ENCODE measurements at places on chromosomes 12 and 14.

DNA sequence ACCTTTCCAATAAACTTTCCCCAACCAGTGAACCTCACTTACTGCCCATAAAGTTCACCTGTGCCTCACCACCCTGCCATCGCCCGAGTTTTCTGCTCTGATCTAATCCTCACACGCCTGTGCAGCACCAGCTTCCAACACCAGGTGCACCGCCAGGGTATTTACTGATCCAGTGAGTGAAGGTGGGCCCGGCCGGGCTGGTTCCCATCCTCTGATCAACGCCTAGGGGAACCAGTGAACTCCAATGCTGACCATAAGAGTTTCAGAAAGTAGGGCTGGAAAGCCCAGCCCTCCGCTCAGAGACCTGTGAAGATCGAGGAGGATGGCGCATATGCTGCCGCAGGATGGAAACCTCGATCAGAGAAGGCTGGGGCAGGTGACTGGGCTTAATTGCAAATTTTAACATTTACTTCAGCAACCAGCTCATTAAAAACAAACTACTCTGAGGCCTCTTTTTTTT, 685 bp upstream of the MYL6B start:
- peak; percentile 73 for DNase-seq

DNA sequence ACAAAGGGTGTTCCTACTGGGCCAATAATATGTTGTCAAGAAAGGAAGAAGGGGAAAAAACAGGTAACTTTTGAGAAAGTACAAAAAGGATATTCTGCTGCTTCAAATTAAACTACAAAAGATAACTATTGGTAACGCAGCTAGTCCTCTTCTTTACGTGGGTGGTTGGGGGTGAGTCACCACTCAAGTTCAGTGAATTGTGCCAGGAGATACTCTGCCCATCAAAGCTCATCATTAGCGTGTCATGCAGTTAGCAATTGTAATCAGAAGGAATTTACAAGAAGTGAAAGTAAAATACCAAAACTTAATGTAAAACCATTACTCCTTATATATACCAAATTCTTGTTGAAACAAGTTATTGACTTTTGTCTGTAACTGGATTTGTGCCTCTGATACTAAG, 342.0 kb downstream of the NPAS3 start:
- DNase-seq, result no peak

GRCh38 chr12:53069621-53070410, 9.4 kb downstream of the SPRYD3 start:
- DNase-seq, result no peak

DNA sequence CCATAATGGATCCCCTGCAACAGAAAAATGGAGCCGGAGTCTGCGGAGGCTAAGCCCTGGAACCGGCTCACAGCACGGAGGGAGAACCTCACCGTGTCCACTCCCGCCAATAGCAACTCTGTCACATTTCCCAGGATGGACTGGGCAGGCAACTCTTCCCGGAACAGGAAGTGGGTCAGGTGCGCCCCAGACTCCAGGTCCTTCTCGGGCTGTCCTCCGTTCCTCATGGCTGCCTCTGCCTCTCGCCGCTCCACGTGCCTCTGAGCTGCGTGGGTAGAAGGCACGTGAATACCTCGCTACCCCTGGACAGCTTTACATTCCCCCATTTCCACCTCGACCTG, 2.2 kb downstream of the CYP27B1 start:
- peak; percentile 48 for DNase-seq

DNA sequence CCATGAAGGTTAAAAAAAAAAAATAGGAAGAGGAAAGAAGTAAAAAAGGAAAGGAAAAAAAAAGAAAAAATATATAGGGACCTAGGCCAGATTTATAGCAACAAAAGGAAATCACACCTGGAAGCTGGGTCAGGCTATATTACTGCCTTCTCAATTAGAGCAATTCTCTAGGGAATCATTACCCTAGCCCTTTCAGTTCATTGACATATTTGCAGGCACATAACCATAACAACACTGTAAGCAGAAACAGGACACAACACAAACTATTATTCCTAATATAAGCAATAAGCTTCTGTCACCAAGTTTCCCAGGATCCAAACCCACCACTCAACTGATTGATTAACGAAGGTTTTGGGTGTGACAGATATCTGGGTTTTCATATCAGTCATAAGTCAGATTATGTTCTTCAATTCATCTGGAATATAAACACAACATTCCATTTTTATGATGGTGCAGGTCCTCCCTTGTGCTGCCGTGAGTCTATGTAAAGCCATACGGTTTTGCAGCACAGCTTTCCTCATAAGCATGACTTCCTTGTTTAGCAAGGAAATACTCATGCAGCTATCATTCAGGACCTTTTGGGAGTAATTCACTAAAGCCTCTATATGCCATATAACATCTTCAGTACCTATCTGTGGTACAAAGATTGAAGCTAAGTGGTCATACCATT, 4.2 kb downstream of the PCNX4 start:
- DNase-seq, result no peak

DNA sequence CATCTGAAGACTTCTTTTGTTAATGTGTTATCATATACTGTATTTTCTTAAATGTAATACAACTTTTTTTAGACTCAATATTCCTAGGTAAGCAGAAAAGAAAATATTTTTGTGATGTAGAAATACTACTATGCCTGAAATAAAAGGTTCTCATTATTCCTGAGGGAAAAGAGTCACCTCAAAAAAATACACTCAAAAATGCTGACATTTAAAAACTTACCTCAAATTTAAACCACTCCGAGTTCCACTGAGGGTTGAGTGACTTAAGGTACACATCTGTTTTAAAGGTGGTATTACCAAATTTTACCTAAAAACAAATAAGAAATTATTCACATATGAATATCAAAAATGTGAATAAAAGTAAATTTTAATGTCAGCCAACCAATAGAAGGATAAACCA, 9.3 kb downstream of the C2CD5 start:
- DNase-seq, result no peak

DNA sequence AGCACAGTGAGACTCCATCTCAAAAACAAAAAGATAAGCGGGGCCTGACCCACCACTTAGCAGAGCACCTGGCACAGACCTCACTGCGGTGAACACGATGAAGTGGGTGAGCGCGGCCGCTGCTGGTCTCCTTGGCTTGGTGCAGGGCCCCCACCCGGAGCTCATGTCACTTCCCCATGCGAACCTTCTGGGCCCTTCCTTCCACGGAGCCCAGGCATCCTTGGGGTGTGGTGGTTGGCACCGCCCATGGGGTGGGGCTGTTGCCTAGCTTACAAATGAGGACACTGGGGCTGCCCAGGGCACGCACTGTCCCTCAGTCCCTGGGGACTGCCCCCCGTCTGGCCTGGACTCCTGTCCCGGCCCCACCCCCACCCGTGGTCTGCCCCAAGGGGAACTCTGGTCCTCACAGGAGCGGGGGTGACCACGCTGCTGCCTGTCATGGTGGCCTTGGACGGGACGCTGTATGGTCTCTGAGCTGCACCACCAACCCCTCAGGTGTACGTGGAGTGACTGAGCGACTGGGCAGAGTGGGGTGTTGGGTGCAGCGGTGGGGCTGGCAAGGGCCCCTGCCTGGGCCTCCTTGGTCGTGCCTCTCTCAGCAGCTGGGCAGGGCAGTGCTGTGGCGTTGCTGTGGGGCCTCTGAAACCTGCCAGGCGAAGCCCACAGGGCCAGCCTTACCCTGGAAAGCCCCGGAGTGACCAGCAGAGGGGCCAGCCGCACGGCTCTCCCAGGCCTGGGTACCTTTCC, 15.3 kb downstream of the FBRSL1 start:
- DNase-seq, result no peak

DNA sequence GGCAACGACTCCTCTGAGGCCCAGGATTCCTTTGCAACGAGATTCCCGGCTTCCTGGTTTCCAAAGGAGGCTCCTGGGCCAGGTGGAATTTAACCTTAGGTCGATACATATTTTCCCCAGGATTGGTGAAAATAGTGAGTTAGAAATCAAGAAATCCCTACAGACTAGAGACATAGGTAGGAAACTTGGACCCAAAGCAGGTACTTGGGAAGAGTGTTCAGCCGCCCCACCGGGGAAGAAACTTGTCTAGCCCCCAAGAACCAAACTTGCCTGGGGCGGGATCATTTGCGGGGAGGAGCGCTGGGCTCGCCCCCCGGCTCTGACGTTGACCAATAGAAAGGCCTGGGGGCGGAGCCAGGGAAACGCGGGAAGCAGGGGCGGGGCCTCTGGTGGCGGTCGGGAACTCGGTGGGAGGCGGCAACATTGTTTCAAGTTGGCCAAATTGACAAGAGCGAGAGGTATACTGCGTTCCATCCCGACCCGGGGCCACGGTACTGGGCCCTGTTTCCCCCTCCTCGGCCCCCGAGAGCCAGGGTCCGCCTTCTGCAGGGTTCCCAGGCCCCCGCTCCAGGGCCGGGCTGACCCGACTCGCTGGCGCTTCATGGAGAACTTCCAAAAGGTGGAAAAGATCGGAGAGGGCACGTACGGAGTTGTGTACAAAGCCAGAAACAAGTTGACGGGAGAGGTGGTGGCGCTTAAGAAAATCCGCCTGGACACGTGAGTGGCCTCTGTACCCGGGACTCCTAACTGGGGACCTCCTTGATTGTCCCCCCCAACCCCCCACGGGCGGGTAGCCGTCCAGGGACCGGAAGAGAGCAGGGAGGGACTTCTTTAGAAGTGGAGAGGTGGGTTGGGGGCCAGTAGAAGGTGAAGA, at the start of gene CDK2:
Gene CDK2 (plus strand): TSS at position 423 of the 874 bp plus-strand sequence. CDS start 179 bp downstream, at position 602.
- peak; percentile 76 for DNase-seq

GRCh38 chr12:105330931-105331804, 677 bp downstream of the C12orf75 start:
- no peak for DNase-seq

GRCh38 chr14:63770187-63770807, 42.4 kb upstream of the SGPP1 start:
- no peak for DNase-seq

- DNase-seq, result peak; percentile 8
Measured at GRCh38 chr12:74538491-74539258, 1.0 kb downstream of the ATXN7L3B start.

DNA sequence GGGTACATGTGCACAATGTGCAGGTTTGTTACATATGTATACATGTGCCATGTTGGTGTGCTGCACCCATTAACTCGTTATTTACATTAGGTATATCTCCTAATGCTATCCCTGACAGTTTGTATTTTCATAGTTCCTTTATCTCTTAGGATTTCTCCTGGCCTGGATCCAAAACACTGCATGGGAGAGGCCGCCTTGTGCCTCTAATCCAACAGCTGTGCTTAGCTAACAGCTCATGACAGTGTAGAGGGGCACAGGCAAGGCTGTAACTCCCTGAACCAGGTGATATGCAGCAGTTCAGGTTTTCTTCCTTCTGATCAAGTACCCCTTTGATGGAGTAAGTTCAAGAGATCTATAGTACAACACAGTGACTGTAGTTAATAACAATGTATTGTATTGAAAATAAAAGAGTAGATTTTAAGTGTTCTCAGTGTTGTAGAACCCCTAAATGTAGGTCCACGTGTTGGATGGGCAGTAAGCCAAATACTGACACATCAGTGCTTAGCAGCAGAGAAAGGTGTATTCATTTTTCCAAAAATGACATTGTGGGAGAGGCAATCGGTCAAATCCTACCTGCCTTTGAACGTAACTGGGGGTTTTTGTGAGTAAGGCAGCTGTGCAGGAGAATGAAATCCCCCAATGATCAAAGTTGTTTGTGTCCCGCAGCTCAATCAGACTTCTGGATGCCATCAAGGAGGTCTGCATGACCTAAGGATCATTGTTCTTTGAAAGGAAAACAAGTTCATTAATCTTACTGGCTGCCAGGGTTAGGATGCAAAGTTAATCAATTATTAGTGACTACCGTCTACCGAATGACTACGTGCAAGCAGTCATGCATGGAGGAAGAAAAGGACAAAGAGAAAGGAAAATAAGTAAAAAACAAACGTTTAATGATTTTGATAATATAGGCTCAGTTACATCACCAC, 89.3 kb upstream of the FGD4 start:
- peak; percentile 69 for DNase-seq

- DNase-seq, result no peak
Measured at GRCh38 chr14:68897559-68898155, 81.4 kb downstream of the ACTN1 start.

- DNase-seq, result no peak
Measured at GRCh38 chr12:132625731-132626430, 7.3 kb downstream of the P2RX2 start.

DNA sequence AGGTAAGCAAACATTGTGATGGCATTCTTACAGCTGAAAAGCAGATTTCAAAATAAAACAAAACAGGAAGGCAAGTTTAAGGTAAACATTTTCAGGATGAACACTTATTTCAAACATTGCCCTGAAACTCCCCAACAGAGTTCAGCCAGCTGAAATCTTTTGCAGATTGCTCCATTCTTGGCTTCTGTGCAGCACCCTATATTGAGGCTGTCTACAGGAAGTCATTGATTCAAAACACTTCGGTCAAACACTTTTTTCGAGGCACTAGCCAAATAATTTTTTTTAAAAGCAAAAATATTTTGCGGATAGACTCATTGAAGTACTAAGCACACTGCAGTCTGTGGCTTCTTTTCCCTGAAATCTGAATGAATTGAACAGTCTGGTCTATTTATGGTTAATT, 318.1 kb upstream of the PDE3A start:
- no peak for DNase-seq

- no peak for DNase-seq
Measured at GRCh38 chr14:23406244-23406643, 1.8 kb downstream of the MYH6 start.

DNA sequence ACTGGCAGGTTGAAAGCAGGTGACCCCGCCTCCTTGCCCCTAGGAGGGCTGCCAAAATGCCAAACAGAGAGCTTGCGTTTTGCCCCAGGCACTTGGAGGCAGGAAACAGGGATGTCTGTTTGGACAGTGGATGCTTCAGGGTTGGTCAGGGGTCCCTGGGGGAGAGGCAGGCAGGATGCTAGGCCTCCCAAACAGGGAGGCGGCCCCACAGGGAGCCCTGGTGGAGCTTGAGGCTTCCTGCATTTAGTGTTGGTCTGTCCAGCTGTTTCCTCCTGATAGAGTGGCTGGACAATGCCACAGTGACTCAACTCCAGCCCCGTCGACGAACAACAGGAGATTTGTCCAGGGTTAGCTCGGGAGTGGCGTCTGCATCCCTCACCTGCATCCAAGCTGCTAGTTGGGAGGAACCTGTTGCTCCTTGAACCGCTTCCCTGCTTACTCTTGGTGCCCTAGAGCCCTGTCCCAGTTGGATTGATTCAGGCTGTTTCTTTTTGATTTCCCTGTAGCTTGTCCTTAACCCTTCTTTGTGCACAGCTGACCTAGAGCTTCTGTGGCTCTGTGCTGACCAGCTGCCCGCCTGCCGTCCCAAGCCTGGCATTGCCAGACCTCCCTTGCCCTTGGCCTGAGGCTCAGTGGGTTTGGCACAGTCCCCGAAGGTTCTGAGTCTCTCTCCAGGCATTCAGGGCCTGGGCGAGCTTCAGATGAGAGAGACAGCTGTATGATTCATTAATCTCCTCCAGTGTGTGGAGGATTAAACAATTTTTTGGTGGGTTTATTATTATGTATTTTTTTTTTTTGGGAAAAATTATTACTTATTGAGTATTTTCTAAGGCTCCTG, 45.9 kb downstream of the TSPAN9 start:
- DNase-seq, result no peak

DNA sequence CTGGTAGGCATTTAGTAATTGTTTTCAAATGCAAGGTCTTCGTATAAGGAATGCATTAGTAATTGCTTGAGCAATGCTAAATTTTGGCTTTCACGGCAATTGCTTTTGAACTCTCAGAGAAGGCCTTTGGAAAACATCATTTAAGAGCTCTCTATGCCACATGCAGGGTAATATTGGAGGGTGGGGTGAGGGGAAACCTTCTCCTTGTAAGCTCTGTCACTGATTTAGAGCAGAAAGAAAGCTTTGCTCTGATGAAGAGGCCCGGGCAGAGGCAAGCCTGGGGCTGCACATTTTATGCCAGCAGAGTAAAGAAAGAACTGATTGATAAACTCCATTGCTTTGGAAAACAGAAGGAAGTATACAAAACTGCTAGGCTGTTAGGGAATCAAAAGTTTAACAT, 70.9 kb downstream of the TRIM9 start:
- DNase-seq, result no peak

- DNase-seq, result no peak
Measured at GRCh38 chr14:88611878-88612277, 49.0 kb downstream of the ZC3H14 start.

All from COR-L47 (cell line).